Caudate nucleus (tissue), 63 donors: ENCODE measurements at places on chromosomes 2 and 18.

- no peak for DNase-seq
Measured at GRCh38 chr18:75211953-75212750, 1.6 kb downstream of the TSHZ1 start.

DNA sequence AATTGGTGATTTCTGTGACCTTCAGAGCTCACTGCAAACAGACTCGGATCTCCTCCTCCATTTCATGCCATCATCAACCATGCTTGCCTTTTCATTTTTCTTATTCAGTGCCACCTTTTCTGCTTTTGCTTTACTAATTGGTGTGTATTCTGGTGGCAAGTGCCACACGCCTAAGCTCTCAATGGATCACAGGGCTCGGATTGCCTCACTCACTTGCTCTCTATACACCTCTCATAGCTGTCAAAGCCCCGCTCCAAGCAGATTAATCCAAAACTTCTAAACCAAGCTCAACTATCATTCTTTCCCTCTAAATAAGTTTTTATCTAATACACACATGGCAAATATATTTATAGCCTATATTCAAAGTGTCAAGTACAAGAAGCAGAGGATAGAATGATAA lies 86.4 kb downstream of the PLEKHM3 start:
- no peak for DNase-seq

- DNase-seq, result no peak
Measured at GRCh38 chr2:154762638-154763037, 64.1 kb downstream of the KCNJ3 start.

DNA sequence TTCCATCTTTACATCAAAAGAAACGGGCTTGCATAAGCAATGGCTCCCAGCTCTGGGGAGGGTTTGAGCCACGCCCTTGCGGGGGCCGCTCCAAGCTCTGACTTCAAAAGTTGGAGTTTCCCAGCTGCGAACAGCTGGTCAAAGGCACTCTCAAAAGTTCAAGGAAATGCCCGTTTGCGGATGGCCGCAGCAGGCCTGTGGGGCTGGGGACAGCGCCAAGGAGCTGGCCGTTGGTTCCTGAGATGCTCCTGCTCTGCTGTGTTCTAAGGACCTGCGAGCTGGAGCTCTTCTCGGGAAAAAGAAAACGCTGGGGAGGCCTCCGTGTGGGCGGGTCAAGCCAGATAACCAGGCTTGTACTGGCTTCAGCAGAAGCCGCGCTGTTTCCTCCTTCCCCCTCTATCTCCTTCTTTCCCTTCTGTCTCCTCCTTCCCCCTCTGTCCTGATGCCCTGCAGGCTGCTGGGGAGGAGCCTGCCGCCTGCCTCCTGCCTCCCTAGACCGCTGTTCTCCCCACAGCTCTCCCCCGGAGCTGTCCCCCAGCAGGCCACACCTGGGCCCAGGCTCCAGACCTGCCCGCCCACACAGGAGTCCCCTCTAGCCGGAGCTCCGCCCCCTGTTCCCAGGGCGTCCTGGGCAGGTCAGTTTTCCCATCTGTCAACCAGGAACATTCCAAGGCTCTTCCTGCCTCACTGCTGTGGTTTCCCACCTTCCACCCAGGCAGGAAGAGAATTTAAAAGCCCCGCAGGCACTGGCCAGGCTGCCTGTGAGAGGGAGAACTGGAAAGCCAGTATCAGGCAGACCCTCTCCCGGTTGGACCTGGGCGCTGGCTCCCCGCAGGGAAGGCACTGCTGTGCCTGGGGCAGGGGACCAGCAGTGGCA lies 14.1 kb downstream of the KLF11 start:
- no peak for DNase-seq

- no peak for DNase-seq
Measured at GRCh38 chr2:120910164-120910563, 174.5 kb downstream of the GLI2 start.

DNA sequence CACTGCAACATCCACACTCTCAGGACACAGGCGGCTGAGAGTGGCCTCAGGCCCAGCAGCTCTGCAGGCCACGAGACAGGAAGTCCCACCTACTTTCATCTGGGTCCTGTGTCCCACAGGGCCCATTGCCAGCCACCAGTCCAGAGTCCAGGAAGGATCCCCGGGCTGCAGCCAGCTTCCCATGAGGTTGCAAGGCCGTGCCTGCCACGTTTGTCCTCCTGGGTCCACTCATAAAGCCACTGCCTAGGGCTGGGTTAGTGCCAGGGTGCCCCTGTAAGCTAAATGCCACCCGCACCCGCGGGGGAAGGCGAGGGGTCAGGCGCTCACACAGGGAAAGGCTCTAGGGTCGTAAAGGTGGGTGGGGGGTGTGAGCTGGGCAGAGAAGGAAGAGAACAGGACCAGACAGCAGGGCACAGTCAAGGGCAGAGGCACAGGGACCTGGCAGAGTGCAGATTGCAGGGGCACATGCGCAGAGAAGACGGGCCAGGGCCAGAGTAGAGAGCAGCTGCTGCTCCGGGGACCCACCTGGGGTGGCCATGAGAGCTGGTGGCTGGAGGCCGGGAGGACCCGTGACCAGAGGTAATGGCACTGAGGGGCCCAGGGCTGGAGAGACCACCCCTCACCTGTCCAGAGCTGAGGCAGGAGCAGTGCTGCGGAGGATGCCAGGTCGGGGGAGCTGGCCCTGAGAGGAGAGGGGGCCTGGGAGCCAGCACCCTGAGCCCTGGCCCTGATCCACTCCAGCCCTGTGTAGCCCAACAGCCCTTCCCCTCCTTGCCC lies 8.0 kb downstream of the AGXT start:
- DNase-seq, result no peak

- no peak for DNase-seq
Measured at GRCh38 chr2:27408601-27409320, 630 bp downstream of the PPM1G start.

GRCh38 chr2:8408560-8409460 lies 273.0 kb upstream of the ID2 start:
- no peak for DNase-seq

GRCh38 chr2:164871404-164871803 lies 29.8 kb upstream of the COBLL1 start:
- DNase-seq, result no peak

- no peak for DNase-seq
Measured at GRCh38 chr2:73252238-73253027, 18.3 kb downstream of the CCT7 start.

- no peak for DNase-seq
Measured at GRCh38 chr2:157245144-157245840, 12.2 kb upstream of the GALNT5 start.

GRCh38 chr2:208062961-208063360 lies 37.6 kb upstream of the PLEKHM3 start:
- DNase-seq, result no peak

DNA sequence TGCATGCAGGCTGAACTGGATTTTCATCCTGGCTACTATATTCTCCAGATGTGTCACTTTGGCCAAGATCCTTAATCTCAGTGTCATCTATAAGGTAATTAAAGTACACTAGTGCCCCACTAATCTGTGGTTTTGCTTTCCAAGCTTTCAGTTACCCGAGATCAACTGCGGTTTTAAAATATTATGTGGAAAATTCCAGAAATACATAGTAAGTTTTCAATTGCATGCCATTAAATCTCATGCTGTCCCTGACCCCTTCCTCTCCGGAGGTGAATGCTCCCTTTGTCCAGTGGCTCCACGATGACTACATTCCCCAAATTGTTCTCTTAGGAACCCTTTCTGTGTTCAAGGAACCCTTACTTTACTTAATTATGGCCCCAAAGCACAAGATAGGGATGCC lies 5.3 kb upstream of the TYMS start:
- DNase-seq, result no peak

DNA sequence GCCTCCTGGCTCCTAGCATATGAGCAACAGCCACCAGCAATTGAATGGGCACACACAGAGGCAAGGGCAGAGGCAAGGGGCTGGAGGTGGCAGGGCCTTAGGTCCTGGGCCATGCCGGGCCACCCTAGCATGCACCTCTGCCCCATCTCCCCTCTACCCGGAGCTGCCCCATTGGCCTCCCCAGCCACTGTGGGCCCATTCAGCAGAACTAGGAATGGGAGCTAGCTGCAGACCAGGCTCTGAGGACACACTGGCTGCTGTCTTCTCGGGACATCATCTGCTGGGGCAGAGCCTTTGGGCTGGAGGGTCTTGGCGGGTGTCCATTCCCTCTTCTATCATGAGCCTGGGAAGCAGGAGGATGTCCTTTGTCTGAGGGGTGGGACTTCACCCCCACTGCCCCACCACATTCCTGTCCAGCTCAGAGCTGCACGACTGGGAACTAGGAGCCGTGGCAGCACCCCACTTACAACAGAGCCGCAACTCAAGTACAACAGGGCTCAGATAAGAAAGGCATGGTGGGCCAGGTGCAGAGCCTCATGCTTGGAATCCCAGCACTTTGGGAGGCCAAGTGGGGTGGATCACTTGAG lies 800 bp downstream of the VIL1 start:
- no peak for DNase-seq

DNA sequence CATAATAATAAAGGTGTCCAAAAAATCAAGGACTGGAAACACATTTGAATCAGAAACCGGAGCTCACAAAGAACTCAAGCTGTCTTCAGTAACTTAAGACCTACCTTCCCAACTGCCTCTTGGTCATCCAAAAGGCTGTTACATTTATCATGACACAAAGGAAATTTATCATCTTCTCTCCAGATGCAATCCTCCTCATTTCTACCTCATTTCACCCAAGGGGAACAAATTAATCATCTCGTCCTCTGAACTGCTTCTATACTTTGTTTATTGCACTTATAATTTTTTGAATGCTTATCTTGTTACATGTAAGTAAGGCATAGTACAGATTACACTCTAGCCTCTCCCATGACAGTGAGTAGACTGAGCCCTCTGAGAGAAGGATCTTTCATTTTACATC lies 105.1 kb upstream of the RGPD4 start:
- DNase-seq, result no peak

- no peak for DNase-seq
Measured at GRCh38 chr18:54973046-54973445, 13.8 kb upstream of the CCDC68 start.

DNA sequence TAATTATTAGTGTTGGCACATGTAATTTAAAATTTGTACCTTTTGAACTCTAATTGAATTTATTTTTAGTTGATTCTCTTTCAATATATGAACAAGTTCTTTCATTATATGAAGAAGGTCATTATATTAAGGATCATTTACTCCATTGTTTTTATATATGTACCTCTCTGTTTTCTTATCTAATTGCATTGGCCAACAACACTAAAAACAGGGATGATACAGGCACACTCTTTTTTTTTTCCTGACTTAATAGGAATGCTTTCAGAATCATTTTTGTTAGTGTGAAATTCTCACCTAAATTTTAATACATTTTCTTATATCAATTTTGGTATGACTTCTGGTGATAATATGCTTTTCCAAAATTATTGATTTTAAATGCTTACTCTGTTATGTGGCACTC lies 75.0 kb upstream of the SCN1A start:
- DNase-seq, result no peak

DNA sequence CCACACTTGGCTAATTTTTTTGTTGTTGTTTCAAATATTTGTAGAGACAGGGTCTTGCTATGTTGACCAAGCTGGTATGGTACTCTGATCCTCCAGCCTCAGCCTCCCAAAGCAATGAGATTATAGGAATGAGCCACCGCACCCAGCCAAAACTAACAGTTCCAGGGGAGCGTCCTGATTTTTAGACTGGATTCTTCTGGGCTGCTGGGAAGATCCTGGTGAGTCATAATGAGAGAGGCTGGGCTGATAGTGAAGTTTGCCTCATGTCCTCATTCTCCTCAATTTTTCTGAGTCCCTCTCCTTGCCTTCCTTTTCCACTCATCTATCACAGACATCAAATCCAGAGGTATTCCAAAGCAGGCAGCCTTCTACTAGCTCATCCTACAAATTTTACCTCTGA lies 81.3 kb downstream of the VSNL1 start:
- no peak for DNase-seq

GRCh38 chr2:17522303-17522702 lies 4.1 kb upstream of the RAD51AP2 start:
- DNase-seq, result no peak

DNA sequence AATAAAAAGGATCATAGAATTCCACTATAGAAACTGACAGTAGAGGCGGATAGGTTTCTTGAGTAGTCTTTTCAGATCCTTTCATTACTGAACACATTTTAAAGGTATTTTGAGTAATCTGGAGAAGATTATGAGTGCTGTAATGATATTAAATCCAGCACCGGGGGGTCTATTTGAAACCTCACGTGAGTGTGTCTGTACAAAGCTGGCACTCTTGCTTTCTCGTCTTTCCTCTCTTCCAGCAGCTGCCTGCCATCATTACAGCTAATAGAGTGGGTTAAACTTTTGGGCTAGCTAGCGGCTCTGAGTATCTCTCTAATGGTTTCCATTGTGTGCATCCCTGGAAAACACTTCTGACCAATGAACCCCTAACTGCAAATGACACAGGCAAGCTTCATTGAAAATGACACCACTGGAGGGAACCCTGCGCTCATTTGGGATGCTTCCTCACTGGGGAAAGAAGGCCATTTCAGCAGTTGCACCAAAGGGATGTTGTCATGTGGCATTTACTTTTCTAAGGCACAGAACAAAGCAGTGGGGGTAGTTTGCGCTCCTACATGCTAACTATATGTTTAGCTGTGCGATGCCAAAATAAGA lies 101.0 kb downstream of the HRH4 start:
- DNase-seq, result no peak

DNA sequence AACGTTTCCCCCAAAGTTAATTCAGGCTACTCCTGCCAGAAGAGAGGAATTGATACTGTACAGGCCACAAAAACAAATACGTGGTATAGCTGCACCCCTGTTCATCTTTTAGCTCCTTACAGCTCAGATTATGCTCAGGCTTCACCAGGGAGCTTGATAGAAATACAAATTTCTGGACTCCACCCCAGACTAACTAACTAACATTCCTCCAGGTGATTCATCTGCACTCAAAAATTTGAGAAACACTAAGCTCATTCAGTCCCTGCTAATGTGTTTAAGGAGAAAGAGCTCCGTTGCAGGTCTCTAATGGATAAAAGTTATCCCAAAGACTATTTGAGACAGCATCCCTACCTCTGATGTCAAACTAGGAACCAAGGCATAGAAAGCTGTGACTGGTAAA lies 36.8 kb upstream of the UNC80 start:
- DNase-seq, result no peak

- DNase-seq, result no peak
Measured at GRCh38 chr2:35591886-35592285, 763.7 kb upstream of the CRIM1 start.

DNA sequence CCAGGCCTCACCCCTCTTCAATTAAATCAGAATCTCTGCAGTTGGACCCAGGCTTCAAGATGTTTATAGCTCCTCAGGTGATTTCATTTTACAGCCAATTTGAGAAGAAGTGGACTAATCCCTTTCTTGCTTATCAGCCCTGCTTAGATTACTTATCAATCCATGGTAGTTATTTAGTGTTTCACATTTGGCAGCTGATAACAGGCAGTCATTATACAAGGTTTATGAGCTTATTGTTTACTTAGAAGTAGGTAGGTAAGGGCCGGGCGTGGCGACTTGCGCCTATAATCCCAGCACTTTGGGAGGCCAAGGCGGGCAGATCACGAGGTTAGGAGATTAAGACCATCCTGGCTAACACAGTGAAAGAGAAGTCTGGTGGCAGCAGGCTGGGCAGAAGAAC lies 237.5 kb downstream of the CTNNA2 start:
- no peak for DNase-seq

- no peak for DNase-seq
Measured at GRCh38 chr2:14143435-14143834, 489.1 kb upstream of the LRATD1 start.
